H9 (cell line): ENCODE measurements at places on chromosomes 13 and 19. TPM values are rescaled to one million over a fixed set of nuclear protein-coding genes. Genes with fewer than 3 reads are reported as not detected.

GRCh38 chr13:84455143-84455905 lies 573.0 kb upstream of the SLITRK1 start:
- no peaks in the 10 kb centered on the region for H3K27me3 ChIP-seq
- H3K27ac ChIP-seq = no peak overlapping the region
- DNase-seq = no peak
- H3K4me1 ChIP-seq = no peaks in the 10 kb centered on the region

GRCh38 chr19:6204212-6204611 lies 68.7 kb downstream of the ACSBG2 start:
- H3K4me3 ChIP-seq = no peak overlapping the region
- no peak overlapping the region for H3K27ac ChIP-seq
- H3K4me1 ChIP-seq = no peaks in the 10 kb centered on the region
- peaks cover 1% of the 10 kb centered on the region for H3K36me3 ChIP-seq
- DNase-seq = no peak

DNA sequence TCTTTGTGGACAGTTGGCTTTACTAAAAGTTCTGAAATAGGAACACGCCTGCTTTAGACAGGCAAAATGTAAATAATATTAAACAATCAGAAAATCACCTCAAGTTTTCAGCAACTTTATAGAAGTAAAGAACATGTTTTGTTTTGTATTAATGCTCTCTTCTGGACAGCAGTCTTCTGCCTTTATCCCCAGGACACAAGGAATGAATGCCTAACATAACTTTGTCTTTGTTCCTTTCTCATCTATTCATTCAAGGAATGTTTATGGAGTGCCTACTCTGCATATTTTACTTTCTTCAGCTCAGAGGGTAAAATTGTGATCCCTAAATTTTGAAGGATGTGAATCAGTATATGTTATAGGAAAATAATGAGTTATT lies 325.4 kb downstream of the FOXO1 start:
- no peaks in the 10 kb centered on the region for H3K36me3 ChIP-seq
- H3K4me3 ChIP-seq = no peak overlapping the region
- no peak for DNase-seq
- no peaks in the 10 kb centered on the region; the same call in 1 of the 2 replicates for H3K27me3 ChIP-seq
- H3K4me1 ChIP-seq = peaks cover 12% of the 10 kb centered on the region
- no peak overlapping the region for H3K27ac ChIP-seq

GRCh38 chr19:38483016-38483630 lies 49.6 kb downstream of the RYR1 start:
- no peaks in the 10 kb centered on the region for H3K4me1 ChIP-seq
- H3K27ac ChIP-seq = no peak overlapping the region
- H3K36me3 ChIP-seq = peaks cover 45% of the 10 kb centered on the region
- no peak for DNase-seq
- H3K4me3 ChIP-seq = no peak overlapping the region
- no peaks in the 10 kb centered on the region for H3K27me3 ChIP-seq

DNA sequence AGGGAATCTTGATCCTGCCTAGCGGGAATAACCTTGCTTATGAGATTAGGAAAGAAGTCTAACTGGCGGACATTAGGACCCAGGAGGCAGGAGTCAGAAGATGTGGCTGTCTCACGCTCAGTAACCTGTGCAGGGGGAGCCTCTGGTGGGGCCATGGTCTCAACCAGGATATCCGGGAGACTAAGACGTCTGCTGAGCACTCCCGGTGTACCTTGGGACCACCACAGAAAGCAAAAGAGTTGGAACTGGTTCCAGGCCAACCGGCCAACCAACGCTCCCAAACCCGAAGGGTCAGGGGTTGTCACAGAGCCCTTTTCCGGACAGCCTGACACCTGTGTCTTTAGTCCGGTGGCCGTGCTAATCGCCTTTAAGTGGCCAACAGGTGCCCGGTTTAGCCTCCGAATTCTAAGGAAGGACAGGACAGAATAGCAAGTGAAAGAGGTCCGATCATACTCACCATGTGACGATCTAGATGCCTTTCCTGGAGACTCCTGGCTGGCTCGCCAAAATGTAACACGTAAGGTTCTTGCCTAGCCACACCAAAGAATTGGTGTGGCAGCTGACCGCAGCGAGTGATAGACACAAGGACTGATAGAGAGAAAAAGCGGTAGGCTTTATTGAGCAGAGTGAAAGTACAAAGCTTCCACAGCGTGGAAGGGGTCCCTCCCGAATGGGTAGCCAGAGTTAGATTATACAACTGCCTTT lies 103.9 kb upstream of the DIAPH3 start:
- H3K4me1 ChIP-seq = peaks cover 5% of the 10 kb centered on the region; the same call in 1 of the 2 replicates
- no peaks in the 10 kb centered on the region for H3K27me3 ChIP-seq
- no peak overlapping the region for H3K4me3 ChIP-seq
- peak; percentile 80 for DNase-seq

DNA sequence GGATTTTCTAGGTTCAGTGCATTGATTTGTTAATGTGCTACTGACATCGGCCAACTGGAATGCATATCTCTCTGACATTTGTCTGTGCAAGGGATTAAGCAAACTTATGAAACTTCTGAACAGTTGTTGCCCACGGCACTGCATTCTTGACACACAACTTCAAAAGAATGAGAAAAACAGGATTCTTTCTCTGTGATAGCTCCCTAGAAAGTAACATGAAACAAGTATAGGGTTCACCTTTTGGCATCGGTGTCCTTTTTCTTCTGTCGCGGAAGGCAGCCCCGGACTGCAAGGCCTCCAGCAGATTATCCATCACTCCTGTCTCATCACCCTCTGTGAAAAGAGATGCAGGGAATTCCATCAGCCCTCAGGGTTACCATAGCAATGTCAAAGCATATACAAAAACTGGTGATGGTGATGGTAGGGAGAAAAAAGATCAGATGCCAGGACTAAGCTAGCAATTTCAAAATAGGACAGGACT lies 389.2 kb downstream of the DIAPH3 start:
- H3K27ac ChIP-seq = no peak overlapping the region
- H3K27me3 ChIP-seq = no peaks in the 10 kb centered on the region
- no peaks in the 10 kb centered on the region; the same call in 1 of the 2 replicates for H3K4me1 ChIP-seq
- H3K4me3 ChIP-seq = no peak overlapping the region
- no peaks in the 10 kb centered on the region for H3K36me3 ChIP-seq
- DNase-seq = no peak

The FAAP24 gene
- total RNA-seq = 6.0 and 7.2 TPM in 2 replicates

- H3K27me3 ChIP-seq = no peaks in the 10 kb centered on the region
- peaks cover 17% of the 10 kb centered on the region for H3K36me3 ChIP-seq
- H3K4me1 ChIP-seq = no peaks in the 10 kb centered on the region
- H3K4me3 ChIP-seq = no peak overlapping the region
- DNase-seq = no peak
- no peak overlapping the region for H3K27ac ChIP-seq
Measured at GRCh38 chr19:46834121-46834520, 16.5 kb downstream of the AP2S1 start.

DNA sequence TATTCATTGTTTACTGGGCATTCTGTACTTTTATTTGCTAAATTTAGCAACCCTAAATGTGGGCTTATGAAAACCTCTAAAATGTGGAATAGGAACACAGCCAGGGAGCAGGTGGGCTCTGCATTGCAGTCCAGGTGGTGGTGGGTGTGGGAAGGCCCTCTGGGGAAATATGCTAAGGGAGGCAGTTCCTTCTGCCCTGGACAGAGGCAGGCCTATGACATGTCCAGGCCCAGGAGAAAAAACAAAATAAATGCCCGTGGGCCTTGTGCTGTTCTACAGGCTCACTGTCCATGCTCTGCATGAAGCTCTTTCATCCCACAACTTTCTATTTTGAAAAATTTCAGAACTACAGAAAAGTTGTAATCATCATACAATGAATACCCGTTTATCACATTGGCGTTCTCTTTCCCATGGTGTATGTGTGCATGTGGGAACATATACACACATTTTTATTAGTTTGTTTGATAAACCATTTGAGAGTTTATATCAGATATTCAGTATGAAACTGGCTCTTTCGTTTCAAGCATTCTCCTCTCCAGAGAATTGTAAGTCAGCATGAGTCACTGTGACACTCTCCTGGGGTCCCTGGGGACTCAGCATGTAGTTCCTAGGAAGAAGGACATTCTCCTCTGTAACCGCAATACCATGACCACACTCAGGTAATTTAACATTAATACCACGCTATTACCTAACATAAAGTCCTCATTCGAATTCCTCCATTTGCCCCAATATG lies 505.3 kb downstream of the COG6 start:
- no peaks in the 10 kb centered on the region for H3K27me3 ChIP-seq
- no peaks in the 10 kb centered on the region for H3K4me1 ChIP-seq
- H3K36me3 ChIP-seq = no peaks in the 10 kb centered on the region
- H3K4me3 ChIP-seq = no peak overlapping the region
- DNase-seq = no peak

GRCh38 chr13:110214637-110215036 lies 92.3 kb downstream of the COL4A1 start:
- H3K27ac ChIP-seq = no peak overlapping the region
- H3K4me1 ChIP-seq = no peaks in the 10 kb centered on the region; the same call in 1 of the 2 replicates
- H3K36me3 ChIP-seq = no peaks in the 10 kb centered on the region
- no peak for DNase-seq
- no peak overlapping the region for H3K4me3 ChIP-seq

DNA sequence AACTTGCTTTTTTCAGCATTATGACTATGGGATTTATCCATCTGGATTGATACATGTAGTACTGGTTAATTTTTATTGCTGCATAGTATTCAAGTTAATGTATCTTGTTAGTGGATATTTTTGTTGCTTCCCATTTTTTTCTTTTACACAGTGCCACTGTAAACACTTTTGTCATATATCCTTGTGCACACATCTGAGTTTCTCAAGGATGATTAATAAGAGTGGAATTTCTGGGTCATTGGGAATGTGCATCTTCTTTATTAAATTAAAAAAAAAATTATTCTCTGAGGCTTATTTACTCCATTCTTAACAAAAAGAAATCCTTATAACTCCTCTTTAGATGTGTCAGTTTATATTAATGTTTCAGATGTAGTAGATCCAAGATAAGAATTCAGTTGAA lies 27.3 kb downstream of the B3GLCT start:
- no peak overlapping the region for H3K27ac ChIP-seq
- H3K27me3 ChIP-seq = no peaks in the 10 kb centered on the region
- no peaks in the 10 kb centered on the region; the same call in 1 of the 2 replicates for H3K4me1 ChIP-seq
- no peak overlapping the region for H3K4me3 ChIP-seq
- peaks cover 5% of the 10 kb centered on the region for H3K36me3 ChIP-seq

DNA sequence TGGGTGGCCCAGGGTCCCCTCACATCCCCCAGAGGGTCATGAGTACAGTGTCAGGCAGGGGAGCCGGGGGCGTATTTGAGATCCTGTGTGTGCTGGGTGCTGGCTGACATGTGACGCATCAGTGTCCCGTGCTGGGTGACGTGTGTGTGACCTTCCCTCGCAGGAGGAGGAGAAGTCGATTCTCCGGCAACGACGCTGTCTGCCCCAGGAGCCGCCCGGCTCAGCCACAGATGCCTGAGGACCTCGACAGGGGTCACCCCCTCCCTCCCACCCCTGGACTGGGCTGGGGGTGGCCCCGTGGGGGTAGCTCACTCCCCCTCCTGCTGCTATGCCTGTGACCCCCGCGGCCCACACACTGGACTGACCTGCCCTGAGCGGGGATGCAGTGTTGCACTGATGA lies 25.8 kb downstream of the PNPLA6 start:
- no peak overlapping the region for H3K27ac ChIP-seq
- no peaks in the 10 kb centered on the region for H3K4me1 ChIP-seq
- peaks cover 38% of the 10 kb centered on the region for H3K36me3 ChIP-seq
- H3K27me3 ChIP-seq = no peaks in the 10 kb centered on the region
- no peak overlapping the region for H3K4me3 ChIP-seq

The IGFL1 gene
- total RNA-seq = not detected in 2 replicates

- peaks cover 68% of the 10 kb centered on the region for H3K27me3 ChIP-seq
- no peaks in the 10 kb centered on the region for H3K4me1 ChIP-seq
- H3K4me3 ChIP-seq = peak overlapping the region; percentile 60
- H3K27ac ChIP-seq = no peak overlapping the region
- H3K36me3 ChIP-seq = peaks cover 5% of the 10 kb centered on the region
Measured at GRCh38 chr13:78609464-78610205, 6.3 kb upstream of the POU4F1 start.

The AKAP8 gene
- 59.1 and 59.5 TPM in 2 replicates for total RNA-seq

DNA sequence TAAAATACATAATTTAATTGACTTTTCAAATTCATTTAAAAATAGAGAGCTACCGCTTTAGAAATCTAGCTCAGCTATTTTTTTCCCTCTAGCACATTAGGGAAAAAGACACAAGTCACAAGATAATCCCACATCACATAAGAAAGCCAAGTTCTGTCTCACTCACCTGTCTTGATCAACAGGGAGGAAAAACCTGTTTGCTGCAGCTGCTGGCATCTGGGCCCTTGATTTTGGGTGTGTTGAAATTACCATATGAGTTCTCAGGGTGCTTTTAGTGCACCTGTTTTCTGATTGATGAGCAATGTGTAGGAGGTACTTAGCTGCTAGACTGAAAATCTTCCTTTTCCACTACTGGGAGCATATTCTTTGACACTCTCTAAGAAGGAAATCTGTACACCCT lies 53.8 kb downstream of the ZDHHC20 start:
- H3K27me3 ChIP-seq = no peaks in the 10 kb centered on the region
- H3K4me3 ChIP-seq = no peak overlapping the region
- DNase-seq = no peak

The ZNF607 gene
- total RNA-seq = 24.3 and 27.5 TPM in 2 replicates

GRCh38 chr19:21197590-21198295 lies 55.9 kb downstream of the ZNF431 start:
- no peaks in the 10 kb centered on the region for H3K27me3 ChIP-seq
- no peak overlapping the region for H3K4me3 ChIP-seq
- no peak for DNase-seq
- H3K4me1 ChIP-seq = no peaks in the 10 kb centered on the region
- no peaks in the 10 kb centered on the region for H3K36me3 ChIP-seq

DNA sequence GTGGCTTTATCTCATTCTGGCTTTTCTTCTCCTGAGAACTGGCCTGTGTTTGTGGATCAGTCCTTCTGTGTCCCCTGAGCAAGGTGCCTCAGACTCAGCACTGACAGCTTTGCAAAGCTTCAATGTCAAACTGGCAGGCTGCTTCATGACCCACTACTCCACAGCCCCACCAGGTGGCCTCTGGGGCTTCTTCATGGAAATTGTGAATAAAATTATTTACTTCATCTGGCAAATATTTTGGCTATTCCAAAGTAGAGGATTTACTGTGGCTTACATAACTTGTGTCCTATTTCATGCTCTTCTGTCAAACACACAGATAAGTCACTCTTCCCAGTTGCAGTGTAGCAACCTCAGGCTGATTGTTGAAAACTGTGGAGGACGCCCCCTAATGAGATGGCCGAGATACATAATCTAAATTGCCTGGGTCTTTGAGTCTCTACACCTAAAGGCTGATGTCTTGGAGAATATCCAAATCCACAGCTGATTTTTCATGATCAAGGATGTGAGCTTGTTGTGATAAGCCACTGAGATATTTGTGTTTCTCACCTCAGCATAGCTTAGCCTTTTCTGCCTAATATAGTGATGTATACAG lies 721.9 kb upstream of the SLC10A2 start:
- no peak overlapping the region for H3K4me3 ChIP-seq
- H3K27me3 ChIP-seq = no peaks in the 10 kb centered on the region
- peak; percentile 36 for DNase-seq
- H3K36me3 ChIP-seq = peaks cover 11% of the 10 kb centered on the region

The OLFM2 gene
- total RNA-seq = 75.6 and 76.5 TPM in 2 replicates

The GFY gene
- 1.1 and 1.3 TPM in 2 replicates for total RNA-seq
